Right lobe of liver (tissue), 6 donors: ENCODE measurements at places on chromosomes 7 and 10. TPM values are rescaled to one million over a fixed set of nuclear protein-coding genes. Genes with fewer than 3 reads are reported as not detected.

WNT2 gene
- total RNA-seq: 0.46 TPM

AKR1C1 gene
- 1,090 TPM for total RNA-seq

DNA sequence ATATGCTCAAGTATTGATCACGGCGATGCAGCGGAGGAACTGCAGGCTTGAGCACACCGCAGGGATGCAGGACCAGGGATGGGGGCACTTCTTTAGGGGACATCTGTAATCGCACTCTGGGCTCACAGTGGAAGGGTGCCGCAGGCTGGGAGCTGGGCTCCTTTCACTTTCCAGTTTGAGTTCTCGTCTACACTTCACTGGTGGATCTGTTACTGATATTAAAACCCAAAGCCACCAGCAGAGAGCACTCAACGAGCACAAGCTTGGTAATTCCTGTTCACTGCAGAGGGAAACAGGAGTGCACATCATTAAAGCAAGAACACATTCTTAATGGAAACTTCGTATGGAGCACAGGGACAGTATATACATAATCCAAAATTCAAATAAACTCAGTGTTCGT lies 91.3 kb downstream of the PARD3 start:
- no peaks in the 10 kb centered on the region for H3K36me3 ChIP-seq
- H3K27ac ChIP-seq: no peak overlapping the region
- peak; percentile 65 for DNase-seq
- no peak overlapping the region for H3K4me3 ChIP-seq

- H3K27ac ChIP-seq: no peak overlapping the region
- H3K4me1 ChIP-seq: no peaks in the 10 kb centered on the region
- H3K4me3 ChIP-seq: no peak overlapping the region
- H3K27me3 ChIP-seq: no peaks in the 10 kb centered on the region
- DNase-seq: no peak
Measured at GRCh38 chr7:113819474-113819873, 99.3 kb downstream of the PPP1R3A start.

DNA sequence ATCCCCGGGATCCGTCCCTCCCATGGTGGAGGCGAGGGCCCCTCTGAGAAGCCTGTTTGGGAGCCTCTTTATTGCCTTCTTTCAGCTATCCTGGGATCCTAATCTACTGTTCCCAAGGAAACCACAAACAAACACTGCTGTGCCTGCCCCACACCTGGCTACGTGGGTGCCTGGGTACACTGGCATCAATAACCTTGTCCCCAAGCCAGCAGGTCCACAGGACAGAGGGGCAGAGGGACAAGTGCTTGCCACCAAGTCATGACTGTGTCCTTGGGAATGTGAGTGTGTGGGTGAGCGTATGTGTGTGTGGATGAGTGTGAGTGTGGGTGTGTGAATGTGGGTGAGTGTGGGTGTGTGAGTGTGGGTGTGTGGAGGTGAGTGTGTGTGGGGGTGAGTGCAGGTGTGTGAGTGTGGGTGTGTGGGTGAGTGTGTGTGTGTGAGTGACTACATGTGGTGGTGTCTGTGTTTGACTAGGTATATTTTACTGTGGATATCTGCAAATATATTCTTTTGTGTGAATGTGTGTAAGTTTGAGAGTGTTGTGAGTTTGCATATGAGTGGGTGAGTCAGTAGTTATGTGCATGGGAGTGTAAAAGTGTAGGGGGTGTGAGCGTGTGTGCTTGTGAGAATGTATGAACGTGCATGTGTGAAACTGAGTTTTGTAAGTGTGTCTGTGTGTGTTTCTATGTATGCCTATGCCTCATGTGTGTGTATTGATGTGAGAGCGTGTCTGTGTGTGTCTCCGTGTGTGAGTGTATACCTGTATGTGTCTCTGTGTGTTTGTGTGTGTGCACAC lies 96.1 kb downstream of the TNS3 start:
- DNase-seq: peak; percentile 69
- H3K4me3 ChIP-seq: no peak overlapping the region
- H3K36me3 ChIP-seq: no peaks in the 10 kb centered on the region
- peak overlapping the region; percentile 71 for H3K27ac ChIP-seq
- H3K4me1 ChIP-seq: peaks cover 31% of the 10 kb centered on the region
- H3K27me3 ChIP-seq: no peaks in the 10 kb centered on the region

DNA sequence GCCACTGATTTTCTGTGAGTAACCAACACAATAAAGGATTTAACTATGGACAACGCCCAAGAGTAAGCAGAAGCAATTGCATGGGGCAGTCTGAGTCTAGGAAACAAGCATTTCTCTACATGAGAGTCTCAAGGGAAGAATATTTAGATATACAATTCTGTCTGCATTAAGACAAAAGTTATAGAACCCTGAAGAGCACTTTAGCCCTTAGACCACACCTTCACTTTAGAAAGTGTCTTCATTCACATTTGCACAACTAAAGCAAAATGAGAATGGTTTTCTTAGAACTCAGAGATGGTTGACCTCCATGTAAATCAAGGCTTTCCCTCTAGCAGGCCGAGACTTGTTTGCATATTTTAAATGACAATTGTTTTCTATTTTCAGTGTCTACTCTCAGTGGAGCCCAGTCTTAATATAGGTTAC lies 25.5 kb upstream of the TRIM24 start:
- H3K27me3 ChIP-seq: no peaks in the 10 kb centered on the region
- no peak overlapping the region for H3K27ac ChIP-seq
- H3K4me1 ChIP-seq: no peaks in the 10 kb centered on the region
- no peak overlapping the region for H3K4me3 ChIP-seq
- DNase-seq: no peak
- H3K36me3 ChIP-seq: no peaks in the 10 kb centered on the region
